ENCODE measurements at places on chromosomes 1 and 21. TPM values are rescaled to one million over a fixed set of nuclear protein-coding genes. Genes with fewer than 3 reads are reported as not detected.

Gene SH3BGR
- polyA plus RNA-seq, result 4.3 TPM

DNA sequence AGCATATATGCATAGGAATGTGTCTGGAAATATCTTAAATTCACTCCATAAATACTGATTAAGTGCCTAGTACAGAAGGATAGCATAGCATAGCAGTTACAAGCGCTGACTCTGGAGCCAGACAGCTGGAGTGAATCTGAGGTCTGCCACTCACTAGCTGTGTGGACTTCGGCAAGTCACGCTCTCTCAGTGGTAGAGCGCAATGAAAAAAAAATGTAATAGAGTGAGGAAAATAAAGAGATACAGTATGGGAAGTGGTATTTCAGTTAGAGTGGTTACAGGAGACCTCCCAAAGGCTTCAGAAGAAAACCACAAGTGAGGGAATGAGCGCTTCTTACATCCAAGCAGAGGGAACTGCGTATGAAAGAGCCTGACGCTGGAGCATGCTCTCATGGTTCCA lies 338.9 kb upstream of the PRMT6 start:
- H3K4me3 ChIP-seq, result no peak overlapping the region
- H3K36me3 ChIP-seq, result no peaks in the 10 kb centered on the region
- no peak overlapping the region for H3K27ac ChIP-seq

GRCh38 chr1:160819186-160819585 lies 23.2 kb downstream of the LY9 start:
- DNase-seq, result no peak
- H3K4me1 ChIP-seq, result peaks cover 6% of the 10 kb centered on the region
- peaks cover 14% of the 10 kb centered on the region for H3K36me3 ChIP-seq
- no peaks in the 10 kb centered on the region for H3K27me3 ChIP-seq
- no peak overlapping the region for H3K4me3 ChIP-seq
- H3K27ac ChIP-seq, result peak overlapping the region; percentile 50

Gene RXFP4
- polyA plus RNA-seq, result not detected

Gene CALML6
- not detected for polyA plus RNA-seq

Gene HCN3
- 0.51 TPM for polyA plus RNA-seq

Gene MRPL55
- polyA plus RNA-seq, result 130 TPM

DNA sequence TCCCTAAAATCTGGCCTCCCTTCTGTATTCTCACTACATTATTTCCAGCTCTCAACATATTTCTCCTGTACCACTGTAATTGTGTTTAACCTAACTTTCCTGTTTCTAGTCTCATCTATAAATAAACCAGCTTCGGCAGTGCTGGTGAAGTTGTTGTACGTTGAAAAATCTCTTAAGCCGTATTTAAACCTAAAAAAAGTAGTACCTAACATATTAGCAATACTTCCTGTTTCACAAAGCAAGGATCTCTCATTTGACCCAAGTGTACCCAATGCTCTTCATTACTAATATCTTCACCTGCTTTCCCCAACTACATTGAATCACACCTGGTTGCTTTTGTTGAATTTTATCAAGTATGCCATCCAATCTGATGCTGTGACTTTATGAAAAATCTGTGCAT lies 42.2 kb upstream of the RGS21 start:
- H3K27ac ChIP-seq, result no peak overlapping the region
- no peak overlapping the region for H3K4me3 ChIP-seq
- no peaks in the 10 kb centered on the region for H3K27me3 ChIP-seq
- H3K4me1 ChIP-seq, result no peaks in the 10 kb centered on the region
- no peaks in the 10 kb centered on the region for H3K36me3 ChIP-seq
- no peak for DNase-seq

Gene S100A4
- 1,131 TPM for polyA plus RNA-seq

- no peaks in the 10 kb centered on the region for H3K4me1 ChIP-seq
- no peak overlapping the region for H3K27ac ChIP-seq
Observed at GRCh38 chr1:189323091-189323490, 1154.6 kb downstream of the BRINP3 start.

Gene SMIM1
- 2.3 TPM for polyA plus RNA-seq

- H3K4me1 ChIP-seq, result peaks cover 20% of the 10 kb centered on the region
- peak overlapping the region; percentile 81 for H3K4me3 ChIP-seq
- DNase-seq, result no peak
- H3K27me3 ChIP-seq, result no peaks in the 10 kb centered on the region
- H3K36me3 ChIP-seq, result no peaks in the 10 kb centered on the region
- H3K27ac ChIP-seq, result peak overlapping the region; percentile 89
Observed at GRCh38 chr1:88661951-88662699, 21.9 kb upstream of the PKN2 start.

- no peak overlapping the region for H3K4me3 ChIP-seq
- DNase-seq, result no peak
- H3K27me3 ChIP-seq, result no peaks in the 10 kb centered on the region
Observed at GRCh38 chr1:33331444-33332356, 10.8 kb upstream of the A3GALT2 start.

Gene OVAAL
- polyA plus RNA-seq, result not detected

- peaks cover 2% of the 10 kb centered on the region for H3K27me3 ChIP-seq
- H3K4me1 ChIP-seq, result no peaks in the 10 kb centered on the region
- no peaks in the 10 kb centered on the region for H3K36me3 ChIP-seq
- no peak overlapping the region for H3K27ac ChIP-seq
- no peak overlapping the region for H3K4me3 ChIP-seq
Observed at GRCh38 chr1:115694805-115695204, 53.0 kb downstream of the VANGL1 start.

DNA sequence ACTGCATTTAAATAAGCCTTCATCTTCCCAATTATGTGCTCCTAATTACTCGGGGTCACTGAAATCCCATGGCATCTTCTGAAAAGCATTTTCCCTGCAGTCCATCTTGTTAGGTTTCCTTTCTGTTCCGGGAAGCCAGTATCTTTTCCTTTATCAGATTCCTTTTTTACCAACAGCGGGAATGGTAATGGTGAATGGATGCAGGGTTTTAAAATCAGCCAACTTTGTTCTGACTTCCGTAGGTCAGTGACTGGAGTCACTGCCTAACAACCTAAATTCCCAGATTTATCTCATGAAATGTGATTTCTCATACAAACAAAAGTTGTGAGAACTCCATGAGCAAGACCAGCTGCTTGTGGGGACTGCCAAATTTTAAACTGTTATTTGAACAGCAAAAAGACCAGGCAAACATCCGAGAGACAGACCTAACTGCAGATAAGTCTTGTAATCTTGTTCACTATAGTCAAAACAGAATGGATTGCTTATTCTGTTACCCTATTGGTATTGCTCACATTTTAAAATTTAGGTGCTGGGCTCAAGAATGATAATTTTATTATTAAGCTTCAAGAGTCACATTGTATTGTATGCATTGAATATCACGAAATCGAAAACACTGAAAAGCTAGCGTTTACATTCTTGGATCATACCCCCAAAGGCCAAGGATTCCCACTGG lies 1.2 kb upstream of the RWDD3 start:
- H3K27ac ChIP-seq, result no peak overlapping the region
- H3K4me1 ChIP-seq, result peaks cover 42% of the 10 kb centered on the region
- H3K4me3 ChIP-seq, result peak overlapping the region; percentile 93
- H3K27me3 ChIP-seq, result peaks cover 21% of the 10 kb centered on the region
- DNase-seq, result no peak

Gene BPNT1
- polyA plus RNA-seq, result 16.0 TPM

GRCh38 chr1:108190001-108190634 lies 10.0 kb downstream of the SLC25A24 start:
- H3K36me3 ChIP-seq, result peaks cover 41% of the 10 kb centered on the region
- no peak overlapping the region for H3K27ac ChIP-seq
- DNase-seq, result no peak
- no peak overlapping the region for H3K4me3 ChIP-seq

Gene SLC25A34
- 0.09 TPM for polyA plus RNA-seq

Gene GJA8
- polyA plus RNA-seq, result not detected

Gene CYP4A11
- not detected for polyA plus RNA-seq

DNA sequence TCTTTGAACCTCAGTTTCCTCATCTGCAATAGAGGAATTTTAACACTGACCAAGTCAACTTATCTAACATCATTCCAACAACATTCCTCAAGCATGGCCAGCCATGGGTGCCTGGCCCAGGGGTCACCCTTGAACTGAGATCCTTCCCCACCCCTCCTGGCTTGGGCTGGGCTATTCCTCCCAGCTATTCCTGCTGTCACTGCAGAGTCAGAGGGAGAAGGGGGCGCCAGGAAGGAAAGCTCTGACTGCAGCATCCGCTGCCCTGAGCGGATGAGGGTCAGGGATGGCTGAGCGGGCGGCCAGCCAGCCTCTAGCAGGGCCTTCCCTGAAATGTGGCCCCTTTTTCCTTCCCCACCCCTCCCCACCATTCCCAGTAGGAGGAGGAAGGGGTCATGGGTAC lies 3.1 kb downstream of the TINAGL1 start:
- no peak overlapping the region for H3K4me3 ChIP-seq
- DNase-seq, result no peak
- peaks cover 3% of the 10 kb centered on the region for H3K4me1 ChIP-seq
- H3K36me3 ChIP-seq, result no peaks in the 10 kb centered on the region
- no peak overlapping the region for H3K27ac ChIP-seq

GRCh38 chr1:115732316-115732715 lies 36.2 kb downstream of the CASQ2 start:
- H3K27me3 ChIP-seq, result peaks cover 15% of the 10 kb centered on the region
- DNase-seq, result no peak
- no peaks in the 10 kb centered on the region for H3K4me1 ChIP-seq
- no peaks in the 10 kb centered on the region for H3K36me3 ChIP-seq

- H3K36me3 ChIP-seq, result no peaks in the 10 kb centered on the region
- H3K4me1 ChIP-seq, result no peaks in the 10 kb centered on the region
- H3K27me3 ChIP-seq, result peaks cover 8% of the 10 kb centered on the region
- no peak overlapping the region for H3K4me3 ChIP-seq
- DNase-seq, result no peak
- H3K27ac ChIP-seq, result no peak overlapping the region
Observed at GRCh38 chr1:213568929-213569815, 418.6 kb upstream of the PROX1 start.

GRCh38 chr1:17885663-17886320 lies 130.7 kb downstream of the ACTL8 start:
- no peaks in the 10 kb centered on the region for H3K36me3 ChIP-seq
- H3K4me1 ChIP-seq, result no peaks in the 10 kb centered on the region
- no peak overlapping the region for H3K27ac ChIP-seq
- DNase-seq, result no peak
- no peak overlapping the region for H3K4me3 ChIP-seq

- no peaks in the 10 kb centered on the region for H3K4me1 ChIP-seq
- no peak overlapping the region for H3K4me3 ChIP-seq
- H3K27ac ChIP-seq, result no peak overlapping the region
- no peak for DNase-seq
Observed at GRCh38 chr1:188122646-188123045, 1293.9 kb downstream of the PLA2G4A start.

All from naive thymus-derived CD8-positive, alpha-beta T cell (primary cell).